ENCODE measurements at places on chromosomes 5 and 9.
A peak's percentile ranks its signal among the peaks of the same experiment; 100 is the strongest.

DNA sequence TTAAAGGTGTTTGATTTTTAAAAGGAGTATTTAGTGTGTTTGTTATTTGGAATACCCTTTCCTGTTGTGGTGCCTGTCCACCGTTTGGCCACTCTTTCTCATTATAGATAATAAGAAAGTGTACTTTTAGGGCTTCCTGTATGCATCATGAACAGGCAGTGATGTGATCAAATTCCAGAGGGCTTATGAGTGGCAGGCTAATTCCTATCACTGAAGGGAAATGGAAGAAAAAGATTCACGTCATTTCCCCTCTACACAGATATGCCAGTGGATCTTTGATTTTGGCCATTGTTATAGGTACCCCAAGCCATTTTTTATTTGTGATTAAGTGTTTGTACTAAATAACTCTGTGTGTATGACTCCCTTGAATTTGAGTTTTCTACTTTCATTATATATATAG, 37.1 kb downstream of the RPS6 start:
- no peak for DNase-seq

DNA sequence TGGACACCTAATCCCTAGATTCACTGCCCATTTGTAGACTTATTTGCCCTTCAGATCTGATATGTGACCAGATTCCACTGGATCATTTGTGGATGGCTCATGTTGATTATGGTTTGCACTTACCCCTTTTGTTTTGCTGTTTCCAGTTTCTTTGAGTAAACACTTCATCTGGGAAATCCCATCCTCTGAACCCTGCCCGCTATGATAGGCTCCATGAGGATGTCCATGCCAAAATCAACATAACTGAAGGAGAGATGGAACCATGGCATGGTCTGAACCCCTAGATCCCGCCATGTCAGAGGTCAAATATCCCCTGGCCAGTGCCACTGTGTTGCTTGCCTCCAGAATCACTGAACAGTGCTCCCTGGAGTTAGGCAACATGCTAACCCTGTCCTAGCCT, 11.7 kb upstream of the FEM1C start:
- no peak for DNase-seq

DNA sequence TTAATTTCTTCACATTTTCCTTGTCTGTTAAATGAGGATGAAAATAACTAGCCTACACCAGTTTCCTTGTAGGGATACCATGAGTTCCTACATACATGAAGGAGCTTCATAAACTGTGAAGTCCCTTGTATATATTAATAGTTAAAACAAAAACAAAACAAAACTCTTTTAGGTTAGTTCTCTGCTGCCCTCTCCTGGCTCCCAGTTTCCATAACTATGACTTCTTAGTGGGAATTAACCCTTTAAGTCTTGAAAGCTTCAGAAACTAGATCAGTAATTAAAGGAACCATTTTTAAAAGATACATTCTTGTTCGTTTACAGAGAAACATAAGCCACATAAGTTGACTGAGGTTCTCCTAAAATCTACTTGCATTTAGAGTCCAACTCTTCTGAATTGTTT, 500.0 kb upstream of the C9orf72 start:
- no peak for DNase-seq

DNA sequence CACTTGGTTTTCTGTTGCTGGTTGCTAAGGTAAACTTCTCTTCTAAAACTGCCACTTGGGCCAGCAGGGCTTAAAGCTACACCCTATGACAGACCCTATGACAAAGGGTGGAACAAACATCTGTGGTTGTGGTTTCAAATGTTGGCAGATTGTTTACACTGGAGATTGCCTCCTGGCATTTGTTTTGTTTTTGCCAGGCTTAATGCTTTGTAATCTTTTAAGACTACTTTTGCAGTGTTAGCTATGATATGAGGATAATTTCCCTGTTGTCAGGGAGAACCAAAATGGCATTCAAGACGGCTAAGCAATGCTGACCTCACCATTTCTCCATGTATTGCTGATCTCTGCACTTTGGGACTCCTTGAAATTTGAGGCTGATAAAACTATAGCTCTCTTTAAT, 50.3 kb downstream of the MAMDC2 start:
- DNase-seq, result no peak

- DNase-seq, result no peak
These were observed 68.1 kb downstream of the ARHGEF28 start for GRCh38 chr5:73694089-73694488.

DNA sequence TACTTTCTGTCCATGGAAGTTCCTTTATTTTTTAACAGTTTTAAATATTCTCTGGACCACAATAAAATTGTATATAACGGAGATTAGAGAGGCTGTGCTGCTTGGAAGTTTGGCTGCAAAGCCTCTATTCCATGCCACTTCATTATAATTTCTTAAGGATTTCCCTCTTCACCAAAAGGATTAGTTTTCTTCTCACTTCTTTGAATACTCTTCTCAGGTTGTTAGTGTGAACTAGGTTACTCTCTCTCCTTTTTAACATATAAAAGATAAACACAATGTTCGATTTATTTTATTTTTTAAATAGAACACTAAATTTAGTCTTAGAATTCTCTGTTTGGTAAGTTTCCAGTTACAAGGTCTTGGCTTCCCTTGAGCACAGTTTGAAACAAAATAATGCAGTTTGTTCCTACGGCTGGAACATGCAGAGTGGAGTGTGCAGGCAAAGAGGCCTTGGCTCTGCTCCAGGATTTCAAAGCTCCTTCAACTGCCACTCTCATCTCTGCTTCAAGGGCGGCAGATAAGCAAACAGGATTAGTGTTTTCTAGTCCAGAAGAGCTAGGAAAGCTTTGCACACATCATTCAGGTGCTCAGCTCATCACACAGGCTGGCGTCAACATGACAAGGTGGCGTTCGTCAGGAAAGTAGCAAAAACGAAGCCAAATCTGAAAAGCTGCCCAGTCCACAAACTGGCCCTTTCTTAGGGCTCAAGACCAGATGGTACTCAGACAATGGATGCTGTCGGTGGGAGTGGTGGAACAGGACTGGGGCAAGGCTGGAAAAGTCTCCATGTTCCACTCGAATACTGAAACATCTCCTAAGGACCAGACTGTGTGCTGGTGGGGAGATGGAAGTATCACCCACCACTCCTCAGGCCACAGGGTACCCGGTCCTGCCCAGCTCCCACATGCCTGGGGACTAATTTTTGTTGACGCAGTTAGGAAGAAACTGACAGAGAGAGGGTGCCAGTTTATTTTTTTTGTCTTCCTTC, 286.6 kb downstream of the CRB2 start:
- DNase-seq, result peak; percentile 33

DNA sequence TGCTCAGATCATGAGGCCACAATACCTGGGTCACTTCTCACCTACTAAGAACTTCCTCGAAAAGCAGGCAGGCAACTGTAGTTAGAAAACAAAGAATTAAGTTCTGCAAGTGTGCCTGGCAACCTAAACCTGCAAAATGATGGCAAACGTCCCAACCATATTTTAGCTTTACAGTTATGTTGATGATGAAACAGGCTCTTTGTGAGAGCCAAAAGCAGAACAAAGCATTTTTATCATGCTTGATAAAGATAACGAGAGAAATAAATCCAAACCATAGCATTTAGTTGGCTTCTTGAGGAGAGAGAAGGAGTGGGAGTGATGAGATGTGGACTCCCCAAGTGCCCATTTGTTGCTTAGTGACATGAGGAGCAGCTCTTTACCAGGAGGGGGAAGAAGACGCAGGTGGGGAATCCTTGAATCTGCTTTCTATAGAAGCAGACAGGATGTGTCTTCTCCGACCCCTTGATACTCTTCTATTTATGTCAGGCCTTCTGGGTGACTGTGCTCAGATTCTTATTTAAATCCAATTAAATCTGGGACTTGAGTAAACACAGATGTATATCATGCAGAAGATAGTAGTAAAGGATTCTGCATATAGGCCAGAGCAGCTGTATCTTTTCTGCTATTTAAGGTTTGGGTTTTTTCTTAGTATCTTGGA, 221.2 kb downstream of the TMEM167A start:
- no peak for DNase-seq

GRCh38 chr9:83106263-83106662, 43.3 kb upstream of the RASEF start:
- no peak for DNase-seq

GRCh38 chr5:64874753-64875152, 106.0 kb downstream of the CWC27 start:
- no peak for DNase-seq

- no peak for DNase-seq
These were observed 122.1 kb downstream of the YIPF5 start for GRCh38 chr5:144048259-144048856.

GRCh38 chr9:76166526-76166925, 227.7 kb downstream of the RFK start:
- DNase-seq, result no peak

GRCh38 chr9:20001058-20001457, 212.2 kb upstream of the SLC24A2 start:
- DNase-seq, result no peak

DNA sequence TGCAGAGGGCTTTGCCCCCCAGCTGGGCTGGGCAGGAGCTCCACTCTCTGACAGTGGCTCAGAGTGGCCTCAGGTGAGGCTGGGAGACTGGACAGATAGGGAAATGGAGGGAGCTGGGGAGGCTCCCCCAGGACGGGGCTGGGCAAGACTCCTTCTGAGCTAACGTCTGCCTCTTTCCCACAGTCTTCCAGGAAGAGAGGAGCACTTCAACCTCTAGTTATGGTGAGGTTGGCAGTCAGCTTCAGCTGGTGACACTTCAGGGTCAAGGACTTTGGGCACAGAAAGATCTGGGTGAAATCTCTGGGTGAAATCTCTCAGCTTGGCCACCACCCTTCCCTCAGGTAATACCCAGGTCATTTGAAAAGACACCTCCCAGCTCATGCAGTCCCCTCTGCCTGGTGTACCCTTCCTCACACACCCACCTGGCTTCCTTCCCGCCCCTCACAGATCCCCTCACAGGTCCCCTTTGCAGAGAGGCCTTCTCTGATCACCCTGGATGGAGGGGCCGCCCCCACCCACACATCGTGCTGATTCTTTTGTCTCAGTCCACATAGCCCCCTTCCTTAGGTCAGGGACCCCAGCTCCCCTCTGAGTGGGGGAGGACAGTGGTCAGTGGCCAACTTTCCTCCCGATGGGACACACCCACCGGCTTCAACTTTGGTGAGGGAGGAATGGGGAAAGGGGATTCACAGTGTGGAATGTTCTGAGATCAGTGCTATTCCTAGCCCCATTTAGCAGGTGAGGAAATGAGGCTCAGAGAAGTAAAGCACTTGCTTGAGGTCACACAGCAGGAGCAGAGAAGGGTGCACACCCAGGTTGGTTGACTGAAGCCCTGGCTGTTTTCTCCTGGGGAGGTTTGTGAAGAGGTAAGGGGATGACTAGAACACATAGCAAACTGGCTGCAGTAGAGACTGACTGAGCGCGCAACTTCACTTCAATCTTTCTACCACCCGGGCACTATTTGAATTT, 15.8 kb upstream of the NEURL1B start:
- no peak for DNase-seq

- DNase-seq, result no peak
These were observed 108.0 kb upstream of the PTGER4 start for GRCh38 chr5:40571729-40572128.

GRCh38 chr5:107325866-107326265, 344.9 kb downstream of the EFNA5 start:
- no peak for DNase-seq

- DNase-seq, result no peak
These were observed 5.6 kb downstream of the C5orf24 start for GRCh38 chr5:134851307-134851923.

- DNase-seq, result no peak
These were observed 736 bp upstream of the GLDC start for GRCh38 chr9:6646293-6646636.

Measured in hypothalamus (tissue), 51 donors.